ENCODE measurements at places on chromosomes 5 and 9.

DNA sequence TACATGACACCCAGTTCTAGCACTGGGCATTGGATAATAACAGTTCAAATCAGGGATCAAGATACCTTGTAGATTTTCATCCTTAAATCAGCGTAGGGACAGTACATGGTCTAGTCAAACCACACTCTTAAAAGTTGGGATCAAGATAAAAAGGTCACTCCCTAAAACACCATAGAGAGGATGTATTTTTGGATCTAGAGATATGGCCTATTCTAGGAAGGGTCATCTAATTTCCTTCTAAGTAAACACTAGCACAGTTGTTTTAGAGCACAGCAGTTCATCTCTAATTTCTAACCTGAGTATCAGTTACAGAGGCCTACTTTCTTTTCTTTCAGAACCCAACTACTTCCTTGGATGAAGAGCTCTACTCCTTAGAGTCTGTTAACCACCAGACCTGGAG lies 166.4 kb upstream of the GRIN3A start:
- DNase-seq: no peak

GRCh38 chr5:143871672-143872071 lies 59.7 kb downstream of the HMHB1 start:
- no peak for DNase-seq

- no peak for DNase-seq
Observed at GRCh38 chr5:126508251-126508961, 85.2 kb downstream of the GRAMD2B start.

GRCh38 chr9:101912698-101913097 lies 174.3 kb upstream of the GRIN3A start:
- DNase-seq: no peak

GRCh38 chr9:111928359-111928720 lies 31.7 kb downstream of the UGCG start:
- DNase-seq: no peak

DNA sequence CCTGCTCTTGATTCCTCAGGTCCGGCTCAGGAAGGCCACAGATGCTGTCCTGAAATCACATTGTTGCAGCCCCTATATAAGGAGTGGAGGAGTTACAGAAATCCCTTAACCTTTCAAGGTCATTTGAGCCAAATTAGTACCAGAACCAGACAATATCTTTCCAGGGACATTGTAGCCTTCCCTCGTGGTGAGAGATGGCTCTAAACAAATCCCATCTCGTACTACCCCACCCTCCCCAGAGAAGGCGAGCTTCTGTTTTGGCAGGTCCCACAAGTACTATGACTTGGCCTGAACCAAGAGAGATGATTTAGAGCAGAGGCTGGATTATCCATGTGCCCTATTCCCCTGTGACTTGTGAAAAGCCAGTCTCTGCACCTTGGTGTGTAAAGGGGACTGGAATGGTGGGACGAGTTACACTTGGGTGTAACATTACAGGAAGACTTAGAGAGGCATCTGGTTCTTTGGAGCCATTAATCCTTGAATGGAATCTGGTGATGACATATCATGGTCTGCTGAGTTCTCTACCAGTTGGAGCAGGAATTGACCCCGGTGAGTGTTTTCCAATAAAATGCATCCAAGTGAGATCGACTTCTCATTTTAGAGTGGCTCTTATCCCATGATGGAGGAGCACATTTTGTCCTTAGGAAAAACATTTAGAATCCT lies at the start of gene FAM240B:
Gene FAM240B, minus strand, starts transcription at position 51 of the 663 bp plus-strand sequence. CDS start 16,134 bp downstream, outside the sequence.
- no peak for DNase-seq

GRCh38 chr5:9604416-9604815 lies 25.7 kb downstream of the TAS2R1 start:
- no peak for DNase-seq

- DNase-seq: no peak
Observed at GRCh38 chr5:60727033-60727679, 27.2 kb upstream of the DEPDC1B start.

DNA sequence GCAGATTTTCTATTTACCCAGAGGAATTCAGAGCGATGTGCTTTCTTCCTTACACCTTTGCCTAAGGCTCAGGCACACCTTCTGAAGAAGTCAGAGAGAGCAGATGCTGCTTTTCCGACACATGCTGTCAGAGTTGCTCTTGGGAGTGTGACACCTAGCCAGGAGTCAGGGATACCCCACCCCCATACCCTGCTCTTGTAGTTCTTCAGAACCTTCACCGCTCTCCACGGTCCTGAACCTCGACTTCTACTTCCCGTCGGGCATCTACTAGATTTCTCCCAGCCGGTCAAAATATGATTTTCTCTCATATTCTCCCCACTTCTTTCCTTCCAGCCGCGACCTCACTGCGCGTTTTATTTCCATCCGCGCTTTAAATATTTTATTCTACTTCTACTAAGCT lies 1.7 kb downstream of the GRIN3A start:
- DNase-seq: no peak

DNA sequence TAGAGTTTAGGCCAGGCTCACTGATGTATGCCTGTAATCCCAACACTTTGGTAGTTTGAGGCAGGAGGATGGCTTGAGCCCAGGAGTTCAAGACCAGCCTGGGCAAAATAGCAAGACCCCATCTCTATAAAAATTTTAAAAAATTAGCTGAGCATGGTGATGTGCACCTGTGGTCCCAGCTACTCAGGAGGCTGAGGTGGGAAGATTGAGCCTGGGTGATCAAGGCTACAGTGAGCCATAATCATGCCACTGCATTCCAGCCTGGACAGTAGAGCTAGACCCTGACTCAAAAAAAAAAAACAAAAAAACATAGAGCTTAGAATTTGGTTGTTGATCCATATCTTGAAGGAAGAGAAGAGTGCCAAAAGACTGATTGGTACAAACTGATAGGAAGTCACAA lies 14.7 kb upstream of the CDK7 start:
- DNase-seq: no peak

DNA sequence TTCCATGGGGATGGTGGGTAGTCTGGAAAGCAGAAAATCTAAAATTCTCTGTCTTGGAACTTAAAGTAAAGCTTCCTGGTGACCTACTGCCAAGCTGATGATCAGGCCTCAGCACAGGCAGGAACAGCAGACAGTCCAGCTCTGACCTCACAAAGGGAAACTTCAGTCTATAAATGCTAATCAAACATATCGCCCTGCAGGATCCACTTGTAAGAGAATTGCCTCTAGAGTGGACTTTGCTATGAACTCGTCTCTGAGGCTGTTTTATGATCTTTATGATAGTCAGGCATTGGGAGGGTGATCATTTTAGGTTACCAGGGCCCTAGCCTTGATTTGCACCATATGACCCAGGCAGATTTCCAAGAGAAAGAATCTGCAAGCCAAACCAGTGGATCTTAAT lies 67.6 kb upstream of the SELENOP start:
- no peak for DNase-seq

- DNase-seq: no peak
Observed at GRCh38 chr5:6287176-6287575, 91.2 kb downstream of the MED10 start.

GRCh38 chr9:99118782-99119466 lies 14.0 kb downstream of the TGFBR1 start:
- DNase-seq: no peak

GRCh38 chr5:170466988-170467707 lies 36.7 kb upstream of the KCNIP1 start:
- DNase-seq: no peak

- DNase-seq: peak; percentile 12
Observed at GRCh38 chr9:93136011-93136440, 2.0 kb upstream of the NINJ1 start.

GRCh38 chr9:135955934-135956801 lies 5.0 kb downstream of the UBAC1 start:
- no peak for DNase-seq

DNA sequence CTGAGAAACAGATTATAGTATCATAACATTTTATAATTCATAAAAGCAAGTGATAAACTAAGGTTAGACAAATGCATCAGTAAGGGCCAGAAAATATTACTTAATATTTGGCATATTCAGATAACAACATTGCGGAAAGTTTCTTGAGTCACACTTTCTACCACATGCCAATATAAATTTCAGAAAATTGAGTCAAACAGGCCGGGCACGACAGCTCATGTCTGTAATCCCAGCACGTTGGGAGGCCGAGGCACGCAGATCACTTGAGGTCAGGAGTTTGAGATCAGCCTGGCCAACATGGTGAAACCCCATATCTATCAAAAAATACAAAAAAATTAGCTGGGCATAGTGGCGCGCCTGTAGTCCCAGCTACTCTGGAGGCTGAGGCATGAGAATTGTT lies 47.1 kb downstream of the SLC38A9 start:
- no peak for DNase-seq

GRCh38 chr9:127186806-127187205 lies 64.4 kb upstream of the ANGPTL2 start:
- no peak for DNase-seq

GRCh38 chr9:125655691-125656410 lies 51.2 kb downstream of the MAPKAP1 start:
- DNase-seq: no peak

DNA sequence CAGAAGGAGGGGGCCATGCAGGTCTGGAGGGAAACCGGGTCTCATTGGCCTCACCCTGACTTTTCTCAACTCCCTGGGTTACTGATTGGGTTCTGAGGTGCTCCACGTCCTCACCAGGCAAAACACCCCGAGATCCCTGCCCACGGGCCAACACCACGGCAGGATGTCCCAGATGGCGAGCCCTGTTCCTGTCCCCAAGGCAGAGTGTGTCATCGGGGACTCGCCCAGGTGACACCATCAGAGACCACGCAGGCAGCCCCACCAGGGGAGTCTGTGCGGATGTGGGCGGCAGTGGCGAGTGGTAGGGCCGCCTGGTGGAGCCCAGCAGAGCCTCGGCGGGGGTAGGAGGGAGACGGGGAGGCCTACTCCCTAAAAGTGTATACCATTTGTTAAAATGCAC lies 59.0 kb upstream of the UBAC1 start:
- no peak for DNase-seq

DNA sequence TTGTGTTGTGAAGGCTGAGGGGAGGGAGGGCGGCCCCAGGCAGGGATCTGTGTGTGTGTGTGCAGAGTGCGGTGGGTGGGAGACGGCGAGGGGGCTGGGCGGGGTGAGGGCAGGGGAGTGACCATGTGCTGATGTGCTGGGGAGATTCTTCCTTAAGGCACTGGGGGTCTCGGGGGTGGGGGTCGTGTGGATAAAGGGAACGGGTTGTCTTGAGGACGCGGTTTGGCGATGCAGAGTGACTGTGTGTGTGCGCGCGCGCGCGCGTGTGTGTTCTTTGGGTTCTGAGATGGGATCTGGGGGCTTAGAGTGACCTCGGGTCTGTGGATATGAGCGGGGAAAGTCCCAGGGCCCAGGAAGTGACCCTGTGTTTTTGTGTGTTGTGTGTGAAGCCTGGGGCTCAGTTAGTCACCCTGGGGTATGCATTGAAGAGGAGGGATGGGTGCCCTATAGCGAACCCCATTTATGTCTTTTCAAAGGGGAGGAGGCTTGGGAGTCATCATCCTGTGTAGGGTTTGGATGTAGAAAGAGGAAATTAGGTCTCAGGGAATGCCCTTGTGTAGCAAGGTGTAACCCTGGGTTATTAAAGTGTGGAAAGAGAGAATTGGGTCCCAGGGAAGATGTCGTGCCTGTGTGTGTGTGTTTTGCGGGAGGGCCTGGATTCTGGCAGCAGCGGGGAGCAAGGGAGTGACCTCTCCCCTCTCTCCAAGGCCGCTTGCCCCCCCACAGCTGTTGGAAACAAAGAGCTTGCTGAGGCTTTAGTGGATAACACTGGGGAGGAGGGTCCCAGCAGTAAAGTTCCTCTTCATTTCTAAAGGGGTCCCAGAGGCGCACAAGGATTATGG lies 1.4 kb downstream of the TMEFF1 start:
- no peak for DNase-seq

DNA sequence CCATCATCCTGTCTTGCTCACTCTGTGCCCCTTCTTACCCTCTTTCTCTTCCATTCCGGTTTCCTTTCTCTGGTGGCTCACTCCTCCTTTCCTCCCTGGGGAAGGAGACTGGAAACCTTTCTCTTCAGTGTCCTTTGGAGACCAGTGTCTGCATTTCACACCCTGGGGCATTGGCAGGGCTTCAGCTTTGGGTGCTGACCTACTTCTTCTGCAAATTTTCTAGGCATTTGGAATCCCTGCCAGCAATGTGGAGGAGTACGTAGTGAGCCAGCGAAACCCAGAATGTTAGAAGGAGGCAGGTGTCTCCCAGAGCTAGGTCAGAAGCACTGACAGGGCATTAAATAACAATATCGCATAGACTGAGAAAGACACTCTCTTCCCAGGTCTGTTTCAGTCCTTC lies 122.2 kb downstream of the SLC28A3 start:
- no peak for DNase-seq

DNA sequence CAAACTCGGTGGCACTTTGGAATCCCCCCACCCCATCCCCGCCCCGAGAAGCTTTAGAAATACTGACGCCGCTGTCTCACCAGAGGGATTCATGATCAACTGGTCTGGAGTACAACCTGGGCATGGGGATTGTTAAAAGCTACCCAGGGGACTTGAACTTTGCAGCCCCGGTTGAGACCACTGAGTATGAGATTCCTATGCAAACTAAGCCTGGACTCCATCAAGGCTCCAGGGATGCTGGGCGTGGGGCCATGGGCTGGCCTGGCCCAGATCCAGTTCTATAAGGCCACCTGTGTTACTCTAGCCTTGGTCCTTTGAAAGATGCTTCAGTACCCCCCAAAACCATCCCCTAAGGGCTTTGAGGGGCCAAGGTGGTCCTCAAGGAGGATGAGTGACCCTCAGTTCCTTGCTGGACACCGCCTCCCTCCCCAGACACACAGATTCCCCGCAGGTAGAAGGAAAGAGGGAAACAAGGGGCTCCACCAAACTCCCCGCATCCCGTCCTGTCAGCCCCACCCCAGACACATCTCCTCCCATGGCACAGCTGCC lies 68.5 kb downstream of the MRPL36 start:
- no peak for DNase-seq

DNA sequence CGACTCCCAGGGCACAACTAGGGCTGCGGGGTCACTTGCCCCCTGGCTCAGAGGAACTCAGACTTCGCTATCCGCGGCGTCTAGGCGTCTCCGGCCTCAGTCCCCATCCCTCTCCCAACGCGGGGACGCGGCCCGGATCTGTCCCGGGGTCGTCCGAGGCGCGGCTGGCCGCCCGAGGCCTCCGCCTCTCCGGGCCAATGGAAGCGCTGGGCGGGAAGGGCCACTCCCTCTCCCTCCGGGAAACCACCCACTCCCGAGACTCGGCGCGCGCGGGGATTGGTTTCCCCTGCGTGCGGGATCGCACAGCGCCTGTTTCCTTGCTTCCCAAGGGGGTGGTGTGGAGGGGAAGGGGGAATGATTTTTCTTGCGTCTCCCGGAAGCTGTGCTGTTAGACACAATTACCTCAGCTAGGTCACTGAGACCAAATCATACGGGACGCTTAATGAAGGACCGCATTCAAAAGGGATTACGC lies 38.3 kb downstream of the NR2F1 start:
- peak; percentile 86 for DNase-seq

DNA sequence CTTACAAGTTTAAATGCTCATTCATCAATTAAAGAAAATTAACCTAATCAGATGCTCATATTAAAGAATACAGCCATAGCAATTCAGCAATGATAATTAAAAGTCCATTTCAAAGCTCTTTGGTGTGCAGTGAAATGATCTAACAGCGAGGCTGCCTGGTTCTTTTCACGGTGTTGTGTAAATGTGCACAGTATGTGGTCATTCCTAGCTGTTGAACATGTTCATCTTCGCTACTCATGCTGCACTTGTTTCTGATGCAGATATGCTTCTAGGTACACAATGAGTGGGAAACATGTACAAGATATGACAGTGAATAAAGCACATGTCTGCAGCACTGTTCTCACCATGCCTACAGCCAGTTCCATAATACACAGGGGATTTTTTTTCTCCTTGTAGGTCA lies 163.5 kb downstream of the NR2F1-AS1 start:
- no peak for DNase-seq

Measured in NCI-H1436 (cell line).